Left cardiac atrium (tissue), 4 donors: ENCODE measurements at places on chromosomes 2 and 18.

- DNase-seq, result no peak
Observed at GRCh38 chr18:79587226-79587741, 92.3 kb upstream of the CTDP1 start.

GRCh38 chr2:65940856-65941255, 494.1 kb upstream of the MEIS1 start:
- no peak for DNase-seq

DNA sequence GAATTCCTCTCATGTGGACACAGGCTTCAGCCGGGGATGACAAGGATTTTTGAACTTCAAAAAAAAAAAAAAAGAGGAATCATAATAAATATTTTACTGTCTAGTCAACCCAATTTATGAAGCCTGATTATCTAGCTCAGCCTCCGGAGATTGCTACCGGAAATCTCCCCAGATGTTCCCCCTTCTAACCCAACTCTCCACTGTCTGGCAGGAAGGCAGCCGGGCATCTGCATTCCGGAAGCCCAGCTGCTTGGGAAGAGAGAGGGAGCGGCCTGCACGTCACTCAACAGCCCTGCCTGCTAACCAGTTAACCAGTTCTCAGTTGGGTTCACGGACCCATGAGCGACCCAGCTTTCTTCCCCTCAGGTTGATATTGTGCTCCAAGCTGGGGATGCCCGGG, 87.2 kb upstream of the POU3F3 start:
- DNase-seq, result no peak

DNA sequence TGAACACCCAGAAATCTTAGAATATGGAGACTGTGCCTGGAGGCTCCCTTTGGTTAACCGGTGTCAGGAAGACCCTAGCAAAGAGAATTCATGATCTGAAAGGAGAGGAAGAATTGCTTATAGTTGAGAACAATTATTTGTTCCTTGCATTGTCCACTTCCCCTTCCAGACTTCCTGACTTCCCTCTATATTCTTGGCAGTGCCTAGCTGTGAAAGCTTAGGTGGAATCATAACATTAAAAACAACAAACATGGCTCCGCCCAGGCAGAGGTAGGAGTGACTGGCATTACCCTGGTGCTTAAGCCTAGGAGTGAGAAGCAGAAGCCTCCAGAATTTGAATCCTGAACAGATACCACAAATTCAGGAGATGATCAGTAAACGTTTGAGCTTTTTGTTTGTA, 1.9 kb downstream of the TTL start:
- no peak for DNase-seq

GRCh38 chr2:70475266-70475665, 78.4 kb downstream of the TGFA start:
- DNase-seq, result no peak

DNA sequence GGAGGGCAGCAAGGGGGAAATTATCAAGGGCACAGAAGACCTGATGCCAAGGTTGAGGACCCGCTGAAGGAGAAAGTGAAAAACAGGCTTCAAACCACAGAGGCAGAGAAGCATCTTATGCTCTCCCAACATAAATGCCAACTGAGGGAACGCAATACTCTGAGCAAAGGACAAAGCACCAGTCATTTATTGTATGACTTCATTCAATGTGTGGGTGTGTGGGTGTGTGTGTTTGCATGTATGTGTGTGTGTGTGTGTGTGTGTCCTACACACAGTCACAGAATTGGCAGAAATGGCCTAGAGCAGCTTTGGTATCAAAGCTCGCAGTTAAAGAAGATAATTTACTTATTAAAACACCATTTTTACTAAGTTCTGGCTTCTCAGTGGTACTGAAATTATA, 51.4 kb downstream of the UXS1 start:
- no peak for DNase-seq

GRCh38 chr2:169082995-169083394, 13.6 kb downstream of the DHRS9 start:
- no peak for DNase-seq

DNA sequence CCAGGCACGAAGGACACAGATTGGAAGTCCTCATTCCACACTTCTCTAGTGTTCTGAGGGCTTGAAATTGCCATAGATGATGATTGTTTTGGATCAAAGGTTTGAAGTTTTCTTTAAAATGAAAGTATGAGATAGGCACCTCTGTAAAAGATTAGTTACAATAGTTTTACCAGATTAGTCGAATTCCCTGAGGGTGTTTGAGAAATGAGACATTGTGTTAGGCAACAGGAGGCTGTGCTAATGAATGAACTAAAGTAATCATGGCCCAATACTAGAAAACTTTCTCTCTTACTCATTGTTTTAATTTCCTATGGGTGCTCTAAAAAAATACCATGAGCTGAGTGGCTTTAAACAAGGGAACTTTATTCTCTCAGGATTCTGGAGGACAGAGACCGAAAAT, 421.7 kb downstream of the RNF144A start:
- DNase-seq, result no peak

- no peak for DNase-seq
Observed at GRCh38 chr18:43547456-43547855, 270.2 kb upstream of the SYT4 start.

DNA sequence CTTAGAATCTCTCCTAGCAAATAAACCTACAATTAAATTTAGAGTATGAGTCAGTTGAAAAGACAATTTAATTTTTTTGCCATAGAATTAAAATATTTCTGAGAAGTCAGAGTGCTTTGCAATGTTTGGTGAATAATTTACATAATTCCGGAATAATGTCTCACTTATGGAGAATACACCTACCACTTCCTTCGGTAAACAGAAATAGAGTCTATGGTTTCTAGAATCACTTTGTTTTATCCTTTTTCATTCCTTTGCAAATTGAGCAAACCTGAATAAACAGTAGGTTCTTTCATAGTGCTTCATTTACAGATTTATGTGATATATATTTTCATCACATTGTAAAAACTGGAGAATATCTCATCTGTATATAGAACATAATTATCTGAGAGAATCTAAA, 211.7 kb downstream of the PMAIP1 start:
- DNase-seq, result no peak

GRCh38 chr18:42801706-42802105, 313.8 kb downstream of the RIT2 start:
- DNase-seq, result no peak

DNA sequence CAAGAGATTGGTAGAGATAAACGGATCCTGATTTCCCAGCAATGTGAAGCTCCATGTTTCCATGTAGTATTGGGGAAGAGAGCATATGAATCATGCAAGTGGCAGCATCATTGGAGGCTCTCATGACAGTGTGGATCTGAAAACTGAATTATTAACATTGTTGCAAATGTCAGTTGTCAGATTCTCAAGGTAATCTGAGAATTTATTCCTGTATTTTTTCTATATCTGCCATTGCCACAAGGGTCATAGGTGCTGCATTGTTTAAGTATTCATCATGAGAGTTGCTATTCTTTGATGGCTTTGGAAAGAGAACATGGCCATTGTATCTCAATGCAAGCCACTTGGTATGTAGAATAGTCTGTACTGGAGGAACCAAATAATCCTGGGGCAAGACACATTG, 1217.0 kb upstream of the ZEB2 start:
- no peak for DNase-seq

DNA sequence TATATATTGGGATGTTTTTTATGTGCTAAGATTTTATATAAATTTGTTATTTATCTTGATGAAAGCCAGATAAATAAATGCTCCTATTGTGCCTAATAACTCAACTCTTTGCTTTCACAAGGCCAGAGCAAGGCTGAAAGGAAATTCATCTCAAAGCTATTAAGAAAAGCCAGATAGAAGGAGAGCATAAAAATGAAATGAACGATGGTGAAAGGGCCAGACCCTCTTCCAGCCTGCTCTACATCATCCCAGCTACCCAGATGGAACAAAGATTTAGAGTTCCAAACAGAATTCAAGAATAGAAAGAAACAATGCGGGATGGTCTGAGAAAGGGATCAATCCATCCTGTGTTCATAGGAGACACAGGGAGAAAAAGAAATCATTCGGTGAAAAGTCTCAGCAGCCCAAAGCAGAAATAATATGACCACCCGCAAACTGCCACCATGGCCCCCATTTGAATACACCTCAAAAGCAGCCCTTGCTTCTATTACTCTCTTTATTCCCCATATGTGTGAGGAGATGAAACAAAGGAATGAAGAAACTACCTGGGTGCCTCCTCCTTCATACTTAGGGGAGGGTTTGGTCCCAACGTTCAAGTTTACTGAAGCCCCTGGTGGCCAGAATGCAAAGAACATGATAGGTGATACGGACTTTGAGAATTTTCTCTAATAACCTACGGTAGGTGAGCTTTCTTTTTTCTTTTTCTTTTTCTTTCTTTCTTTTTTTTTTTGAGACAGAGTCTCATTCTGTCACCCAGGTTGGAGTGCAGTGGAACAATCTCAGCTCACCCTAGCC, 110.1 kb upstream of the FBXO11 start:
- no peak for DNase-seq

DNA sequence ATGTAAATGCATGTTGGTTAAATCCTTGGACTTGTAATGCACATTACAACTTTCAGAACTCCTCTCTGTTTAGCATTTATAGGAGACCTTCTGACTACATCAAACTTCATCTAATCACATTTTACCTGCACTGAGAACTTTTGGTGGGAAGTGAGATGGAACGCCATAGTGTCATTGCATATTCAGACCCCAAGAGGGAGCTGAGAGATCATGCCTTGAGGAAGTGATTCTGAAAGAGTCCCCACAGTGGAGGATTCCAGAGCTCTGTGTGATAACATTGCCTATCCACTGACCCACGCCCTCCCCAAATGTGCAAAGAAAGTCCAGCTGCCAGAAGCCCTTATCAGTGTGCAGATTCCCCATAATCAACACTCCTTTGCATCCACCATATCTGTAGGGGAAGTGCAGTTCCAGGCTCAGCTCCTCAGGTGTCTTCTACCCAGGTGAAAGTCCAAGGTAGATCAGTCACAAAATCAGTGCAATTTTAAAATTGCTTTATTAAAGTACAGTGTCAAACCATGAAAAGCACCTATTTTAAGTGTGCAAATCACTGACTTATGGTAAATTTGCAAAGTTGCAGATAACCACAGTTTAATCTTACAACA, 212.4 kb downstream of the RPIA start:
- DNase-seq, result no peak

- no peak for DNase-seq
Observed at GRCh38 chr2:171762879-171763573, 75.8 kb downstream of the DYNC1I2 start.

DNA sequence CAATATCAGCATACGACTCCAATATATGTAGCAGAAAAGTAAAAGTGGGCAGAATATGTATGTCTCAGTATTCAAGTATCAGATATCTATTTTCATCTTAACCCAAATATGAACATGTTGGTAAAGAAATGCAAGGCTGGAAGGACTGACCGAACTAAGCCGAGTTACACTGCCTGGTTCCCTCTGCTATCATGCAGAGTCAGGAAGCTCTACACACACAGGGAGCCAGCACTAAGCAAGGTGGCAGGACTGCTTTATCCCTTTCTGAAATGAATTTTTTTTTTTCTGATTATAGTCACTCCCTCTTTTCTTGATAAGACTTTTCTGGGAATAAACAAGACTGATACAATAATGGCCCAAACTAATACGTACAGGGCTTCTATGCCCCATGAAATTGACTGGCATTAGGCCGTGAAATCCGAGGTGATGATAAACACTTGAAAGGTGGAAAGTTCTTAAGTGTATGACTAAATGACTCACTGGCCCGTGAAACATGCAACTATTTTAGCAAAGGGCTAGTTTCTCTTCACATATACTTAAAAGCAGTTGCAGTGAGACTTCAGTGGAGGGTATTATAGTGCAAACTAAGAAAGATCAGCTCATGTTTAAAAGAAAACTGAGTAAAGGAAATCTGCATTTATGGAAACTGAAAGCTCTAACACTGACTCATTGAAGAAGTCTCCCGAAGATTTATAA, 14.9 kb downstream of the DPP4 start:
- no peak for DNase-seq

GRCh38 chr2:240388471-240389301, 46.8 kb upstream of the GPC1 start:
- peak; percentile 19 for DNase-seq

- DNase-seq, result peak; percentile 62
Observed at GRCh38 chr2:85997017-85997970, 108.4 kb downstream of the POLR1A start.

DNA sequence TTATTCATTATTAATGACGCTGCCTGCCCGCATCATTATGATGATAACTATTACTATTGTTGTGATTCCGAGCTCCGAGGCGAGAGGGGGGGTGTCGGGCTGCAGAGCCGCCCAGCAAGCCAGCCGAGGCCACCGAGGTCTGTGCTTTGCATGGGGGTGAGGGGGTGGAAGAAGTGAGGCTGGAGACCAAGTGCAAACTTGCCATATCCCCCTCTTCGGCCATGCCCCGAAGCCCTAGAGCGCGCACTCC, 3.6 kb downstream of the BCL11A start:
- no peak for DNase-seq

DNA sequence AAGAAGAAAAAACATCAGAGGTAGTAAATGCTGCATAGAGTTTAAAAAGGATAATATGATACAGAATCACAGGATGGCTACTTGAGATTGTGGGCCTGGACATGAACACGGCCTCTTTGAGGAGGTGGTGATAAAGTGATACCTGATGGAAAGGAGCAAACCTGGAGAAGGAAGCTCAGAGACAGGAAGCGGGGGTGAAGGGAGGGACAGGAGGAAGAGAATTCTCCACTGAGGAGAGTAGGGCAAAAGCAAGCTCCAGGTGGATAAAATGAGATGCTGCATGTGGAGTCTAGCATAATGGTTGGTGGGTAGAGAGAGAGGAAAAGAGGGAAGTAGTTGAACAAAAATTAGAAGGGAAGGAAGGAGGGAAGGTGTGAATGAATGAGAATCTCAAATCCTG, 77.0 kb upstream of the GALNT3 start:
- no peak for DNase-seq

DNA sequence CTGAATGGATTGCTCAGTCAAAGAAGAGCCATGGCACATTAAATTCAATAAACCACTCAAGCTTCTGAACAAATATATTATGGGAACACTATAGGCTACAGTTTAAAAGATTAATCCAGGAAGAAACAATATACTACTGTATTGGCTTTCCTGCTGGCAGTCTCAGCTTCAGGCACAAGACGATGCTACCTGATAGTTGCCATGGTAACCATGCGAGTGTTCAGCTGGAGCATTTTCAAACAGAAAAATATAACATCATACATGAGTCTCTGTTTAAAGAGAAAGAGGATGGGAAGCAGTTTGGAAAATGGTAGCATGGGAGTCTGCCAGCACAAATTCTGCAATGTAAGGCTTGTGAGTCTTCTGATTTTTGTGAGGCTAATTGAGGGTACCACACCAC, 65.9 kb upstream of the CPO start:
- no peak for DNase-seq

DNA sequence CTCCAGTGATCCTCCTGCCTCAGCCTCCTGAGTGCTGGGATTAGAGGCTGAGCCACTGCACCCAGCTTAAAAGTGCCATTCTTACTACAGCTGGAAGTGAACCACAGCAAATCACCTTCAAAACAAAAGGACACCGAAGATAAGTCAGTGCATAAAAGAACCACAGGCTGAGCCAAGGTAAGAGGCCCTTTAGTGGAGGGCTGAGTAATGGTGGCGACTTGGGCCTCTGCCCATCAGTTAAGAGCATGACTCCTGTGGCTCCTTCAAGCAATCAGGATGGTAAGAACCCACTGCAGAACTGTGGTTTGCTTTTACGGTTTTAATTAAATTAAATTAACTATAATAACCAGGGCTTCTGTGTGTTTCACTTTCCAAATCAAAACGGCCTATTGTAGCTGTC, 75.1 kb downstream of the CTAGE1 start:
- DNase-seq, result peak; percentile 51
